ENCODE measurements at places on chromosomes 16 and 17. TPM values are rescaled to one million over a fixed set of nuclear protein-coding genes. Genes with fewer than 3 reads are reported as not detected.

GRCh38 chr17:59485015-59485414, 80.4 kb upstream of the DHX40 start:
- DNase-seq, result no peak

DNA sequence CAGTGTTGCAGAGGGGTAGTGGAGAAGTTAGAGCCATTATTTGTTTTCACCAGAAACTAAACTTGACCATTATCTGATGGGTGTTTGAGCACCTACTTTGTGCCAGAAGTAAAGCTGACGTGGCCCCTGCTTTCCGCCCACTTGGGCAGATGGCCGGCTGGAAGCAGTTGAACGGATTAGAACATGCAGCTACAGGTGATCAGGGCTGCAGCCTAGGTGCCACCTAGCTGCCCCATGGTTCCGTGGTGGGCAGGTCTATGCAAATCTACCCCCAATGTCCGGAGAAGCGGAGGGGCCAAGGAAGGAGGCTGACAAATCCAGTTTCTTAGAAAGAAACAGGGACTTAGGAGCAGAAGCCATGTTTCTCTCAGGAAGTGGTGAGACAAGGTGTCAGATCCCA, 62.7 kb downstream of the B9D1 start:
- no peak for DNase-seq

GRCh38 chr16:4362476-4363135, 9.0 kb upstream of the VASN start:
- DNase-seq, result no peak

- no peak for DNase-seq
Observed at GRCh38 chr16:75143941-75144340, 4.4 kb upstream of the ZFP1 start.

DLX3 gene
- total RNA-seq, result not detected

DNA sequence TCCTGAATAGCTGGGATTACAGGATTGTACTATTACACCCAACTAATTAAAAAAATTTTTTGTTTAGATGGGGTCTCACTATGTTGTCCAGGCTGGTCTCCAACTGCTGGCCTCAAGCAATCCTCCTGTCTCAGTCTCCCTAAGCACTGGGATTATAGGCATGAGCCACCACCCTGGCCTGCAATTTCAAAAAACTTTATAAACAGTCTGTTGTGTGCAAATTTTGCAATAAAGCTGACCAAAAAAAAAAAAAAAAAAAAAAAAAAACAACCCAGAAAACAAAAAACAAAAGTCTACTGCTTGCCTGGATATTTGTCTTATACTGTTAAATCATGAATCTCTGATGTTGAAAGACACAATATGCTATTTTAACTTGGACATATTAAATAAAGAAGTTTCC, 4.4 kb downstream of the CREBBP start:
- no peak for DNase-seq

GRCh38 chr16:4593086-4593485, 21.6 kb downstream of the UBALD1 start:
- no peak for DNase-seq

ZNF267 gene
- 86.2 TPM for total RNA-seq

DNA sequence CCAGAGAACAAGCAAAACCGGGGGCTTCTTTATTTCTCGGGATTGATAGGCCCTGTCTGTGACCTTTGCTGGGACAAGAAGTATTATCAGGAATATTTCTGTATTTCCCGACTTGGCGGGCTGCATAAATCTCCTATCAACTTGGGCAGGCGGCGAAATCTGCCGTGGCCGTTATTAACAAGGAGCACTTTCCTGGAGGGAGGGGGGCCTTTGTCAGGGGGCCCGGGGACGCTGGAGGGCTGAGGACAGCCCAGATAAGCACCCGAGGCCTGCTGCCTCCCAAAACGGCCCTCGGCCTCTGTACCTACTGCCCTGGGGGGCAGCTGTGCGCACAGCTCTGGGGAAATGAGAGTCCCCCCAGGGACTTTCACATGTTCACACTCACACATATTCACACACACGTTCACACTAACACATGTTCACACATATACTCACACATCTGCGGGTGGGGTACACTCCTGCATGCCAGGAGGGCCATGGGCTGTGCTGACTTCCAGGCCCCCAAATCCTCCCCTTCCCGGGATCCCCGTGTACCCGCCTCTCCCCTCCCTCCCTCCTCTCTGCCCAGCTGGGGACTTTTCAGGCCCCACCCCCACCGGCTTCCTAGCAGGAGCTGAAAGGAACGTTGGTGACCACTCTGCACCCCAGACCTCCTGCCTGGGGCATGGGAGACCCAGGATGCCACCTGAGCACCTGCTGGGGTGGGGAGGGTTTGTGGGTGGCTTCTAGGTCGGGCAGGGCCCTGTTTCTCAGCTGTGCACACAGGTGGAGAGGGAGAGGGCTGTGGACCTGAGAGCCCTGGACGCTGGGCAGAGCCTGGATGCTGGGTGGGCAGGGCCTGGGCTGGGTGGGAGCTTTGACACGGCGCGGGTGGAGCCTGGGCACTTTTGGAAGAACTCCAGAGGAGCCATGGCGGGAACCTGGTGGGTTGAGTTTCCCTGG, 24.3 kb upstream of the GSE1 start:
- no peak for DNase-seq

DNA sequence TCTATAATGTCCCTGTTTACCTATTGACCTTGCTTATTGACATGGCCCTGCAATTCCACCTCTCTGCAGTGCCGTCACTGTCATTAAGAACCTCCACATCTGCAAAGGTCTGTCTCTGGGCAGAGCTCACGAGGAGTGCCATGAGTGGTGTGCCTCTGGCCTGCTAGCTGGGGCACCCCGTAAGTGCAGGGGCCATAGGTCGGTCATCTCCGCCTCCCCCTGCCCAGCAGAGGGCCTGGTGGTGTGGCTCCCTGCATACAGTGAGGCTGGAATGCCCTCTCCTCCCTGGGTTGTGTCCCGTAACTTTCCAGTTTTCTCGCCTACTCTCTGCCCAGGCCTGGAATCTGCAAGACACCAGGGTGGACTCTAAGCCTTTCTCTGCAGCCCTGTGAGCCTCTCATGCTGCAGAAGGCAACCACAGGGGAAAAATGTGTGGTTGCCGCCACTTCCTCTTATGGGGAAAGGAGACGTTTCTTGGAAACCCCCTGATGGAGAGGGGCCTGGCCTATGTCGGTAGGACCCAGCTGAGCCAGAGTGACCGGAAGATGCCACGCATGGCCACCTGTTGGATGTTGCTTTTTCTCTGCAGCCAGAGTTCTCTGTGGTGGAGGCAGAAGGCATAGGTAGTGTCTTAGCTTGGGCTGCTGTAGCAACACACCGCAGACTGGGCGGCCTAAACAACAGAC, 2.7 kb upstream of the SNX20 start:
- DNase-seq, result peak; percentile 83

TSNAXIP1 gene
- 0.20 TPM for total RNA-seq

- no peak for DNase-seq
Observed at GRCh38 chr17:5563456-5563855, 20.9 kb downstream of the NLRP1 start.

DNA sequence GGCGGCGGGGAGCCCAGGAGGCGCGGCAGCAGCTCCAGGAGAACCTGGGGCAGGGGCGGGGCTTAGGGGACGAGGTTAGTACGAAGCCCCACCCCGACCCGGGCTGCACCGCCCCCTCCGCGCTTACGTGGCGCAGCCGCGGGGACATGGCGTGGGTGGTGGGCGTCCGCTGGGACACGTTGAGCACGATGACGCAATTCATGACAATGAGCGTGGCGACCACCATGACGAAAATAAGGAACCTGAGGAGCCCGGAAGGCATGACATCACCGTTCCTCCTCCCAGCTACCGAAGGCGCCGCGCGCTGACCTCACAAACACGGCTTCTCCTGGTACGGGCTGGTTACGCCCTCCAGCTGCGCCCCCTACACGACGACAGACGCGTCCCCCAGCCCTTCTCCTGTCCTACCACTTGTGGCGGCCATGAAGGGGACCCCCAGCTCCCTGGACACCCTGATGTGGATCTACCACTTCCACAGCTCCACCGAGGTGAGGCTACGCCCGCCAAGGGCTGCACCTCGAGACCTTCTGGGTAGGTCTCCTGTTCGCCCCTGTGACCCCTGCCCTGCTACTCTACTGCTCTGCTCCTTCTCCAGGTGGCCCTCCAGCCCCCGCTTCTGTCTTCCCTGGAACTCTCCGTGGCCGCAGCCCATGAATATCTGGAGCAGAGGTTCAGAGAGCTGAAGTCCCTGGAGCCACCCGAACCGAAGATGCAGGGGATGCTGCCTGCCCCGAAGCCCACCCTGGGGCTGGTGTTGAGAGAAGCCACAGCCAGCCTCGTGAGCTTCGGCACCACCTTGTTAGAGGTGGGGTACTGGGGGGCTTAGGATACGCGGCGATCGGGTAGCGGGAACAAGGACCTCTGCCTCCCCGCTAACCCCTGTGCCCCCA, at the start of gene C17orf107:
Gene C17orf107 (plus strand): TSS at position 196 of the 890 bp plus-strand sequence. CDS start 227 bp downstream, at position 423.
- DNase-seq, result peak; percentile 88

GRCh38 chr16:68740628-68741346, 3.7 kb downstream of the CDH1 start:
- DNase-seq, result no peak

SLC5A11 gene
- not detected for total RNA-seq

DNA sequence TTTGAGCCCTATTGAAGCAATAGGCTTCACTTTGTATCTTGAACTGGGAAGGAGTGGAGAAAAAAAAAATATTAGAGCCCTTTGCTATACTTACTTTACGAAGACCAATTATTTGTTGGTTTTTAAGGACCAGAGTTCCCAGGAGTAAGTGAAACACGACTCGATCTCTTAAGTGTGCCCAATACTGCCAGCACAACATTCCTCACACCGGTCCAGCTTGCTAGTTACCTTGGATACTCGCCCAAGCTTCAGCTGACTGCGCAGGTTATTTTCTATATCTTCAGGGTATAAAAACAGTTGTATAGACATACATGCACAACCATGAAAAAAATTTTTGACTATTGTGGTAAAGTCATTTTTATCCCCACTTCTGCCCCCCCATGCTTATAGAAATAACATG, 72.1 kb downstream of the RPTOR start:
- no peak for DNase-seq

PHOSPHO1 gene
- total RNA-seq, result not detected

GRCh38 chr17:51010173-51010675, 110.4 kb downstream of the SPAG9 start:
- DNase-seq, result no peak

GRCh38 chr17:81285179-81285878, 9.8 kb downstream of the SLC38A10 start:
- peak; percentile 75 for DNase-seq

GRCh38 chr16:57576429-57576870, 34.0 kb downstream of the ADGRG5 start:
- peak; percentile 87 for DNase-seq

DNA sequence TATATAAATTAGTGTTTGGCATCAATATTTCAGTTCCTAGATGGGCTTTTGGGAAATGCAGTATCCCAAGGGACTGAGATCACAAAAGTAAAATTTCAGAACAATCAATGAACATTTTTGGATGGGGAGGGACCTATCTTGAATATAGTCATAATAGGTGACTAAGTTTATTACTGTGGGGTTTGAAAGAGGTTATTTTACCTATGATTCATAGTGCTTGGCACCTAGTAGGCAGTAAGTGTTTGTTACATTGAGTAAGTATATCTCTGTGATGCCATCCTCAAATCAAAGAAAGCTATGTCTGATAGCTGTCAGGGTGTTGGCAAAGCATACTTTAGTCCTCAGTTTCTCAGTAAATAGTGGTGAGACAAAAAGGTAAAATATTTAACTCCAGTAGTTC, 36.9 kb downstream of the ZNF207 start:
- DNase-seq, result no peak

TEDC2 gene
- 13.9 TPM for total RNA-seq

GRCh38 chr17:40607641-40608040, 40.0 kb downstream of the SMARCE1 start:
- DNase-seq, result peak; percentile 53

DNA sequence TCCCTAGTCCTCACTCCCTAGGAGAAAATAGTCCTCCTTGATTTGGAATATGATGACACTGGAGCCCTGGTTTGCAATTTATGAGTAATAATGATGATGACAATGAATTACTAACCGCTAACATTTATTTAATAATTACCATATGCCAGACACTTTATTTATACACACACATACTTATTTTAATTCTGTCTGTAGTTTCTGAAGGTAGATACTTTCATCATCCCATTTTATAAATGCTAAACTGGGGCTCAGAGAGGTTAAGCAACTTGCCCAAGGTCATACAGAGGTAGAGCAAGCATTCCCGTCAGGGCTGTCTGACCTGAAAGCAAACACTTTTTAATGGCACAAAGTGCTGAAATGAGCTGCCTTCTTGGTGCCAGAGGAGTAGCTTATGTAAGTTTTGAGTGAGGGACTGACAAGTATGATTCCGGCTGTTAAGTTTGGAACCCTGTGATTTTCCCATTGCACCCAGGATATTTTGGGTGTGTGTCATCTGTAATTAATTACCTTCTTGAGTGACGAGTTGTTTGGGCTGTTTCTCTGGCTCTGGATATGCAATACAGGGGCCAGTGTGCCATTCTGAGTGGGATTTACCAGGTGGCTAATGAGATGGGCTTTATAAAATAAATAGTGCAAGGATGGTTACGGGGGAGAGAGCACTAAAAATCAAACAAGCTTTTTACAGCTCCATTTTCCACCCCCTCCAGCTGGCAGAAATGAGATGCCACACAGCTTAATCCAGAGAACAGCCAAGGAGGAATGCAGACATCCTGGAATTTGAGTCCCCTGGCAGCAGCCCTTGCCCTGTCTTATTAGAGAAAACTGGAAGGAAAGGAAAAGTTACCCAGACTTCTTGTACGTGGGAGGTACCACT, 211.8 kb downstream of the SNX29 start:
- DNase-seq, result no peak

DNA sequence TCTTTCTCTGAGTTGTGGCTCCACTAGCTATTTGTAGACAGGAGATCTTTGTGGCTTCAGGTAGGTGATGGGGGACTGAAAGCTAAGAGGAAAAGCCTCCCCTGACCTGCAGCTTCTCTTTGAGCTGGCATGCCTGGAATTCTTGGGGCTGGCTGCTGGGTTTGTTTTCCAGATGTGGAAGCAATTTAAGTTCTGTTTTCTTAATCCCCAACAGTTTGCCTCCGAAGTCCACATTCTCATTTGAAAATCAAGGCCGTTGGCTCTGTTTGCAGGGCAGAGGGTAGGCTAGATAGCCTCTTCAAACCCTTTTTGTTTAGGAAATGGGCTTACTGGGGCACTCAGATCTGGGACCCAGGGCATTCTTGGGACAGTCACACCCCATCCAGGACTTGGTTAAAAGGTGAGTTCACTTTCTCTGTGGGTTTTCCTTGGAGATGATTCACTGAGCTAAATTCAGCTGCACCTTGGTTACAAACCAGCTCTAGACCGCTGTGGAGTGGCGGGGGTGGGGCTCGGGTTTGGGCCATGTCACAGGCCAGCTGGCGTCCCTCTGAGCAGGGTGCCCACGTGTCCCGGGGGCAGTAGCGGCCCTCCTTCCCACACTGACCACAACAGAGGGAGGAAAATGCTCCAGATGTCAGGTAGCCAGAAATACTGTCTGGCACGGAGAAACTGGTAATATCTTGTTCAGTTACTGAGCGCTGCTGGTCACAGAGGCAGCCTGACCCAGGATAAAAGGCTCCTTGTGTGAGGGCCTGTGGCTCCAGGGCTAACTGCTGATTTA, 108.5 kb downstream of the RAB11FIP4 start:
- no peak for DNase-seq

GRCh38 chr17:32907583-32907982, 20.4 kb upstream of the TMEM98 start:
- no peak for DNase-seq

Data from activated CD4-positive, alpha-beta memory T cell treated with anti-CD3 and anti-CD28 coated beads, Interleukin-2, amount 10 ng/mL, durations not matched to agents 7 days and 5 days (primary cell).